AG10803 (cell line): ENCODE measurements at places on chromosomes 11 and 22.
A peak's percentile ranks its signal among the peaks of the same experiment; 100 is the strongest.

DNA sequence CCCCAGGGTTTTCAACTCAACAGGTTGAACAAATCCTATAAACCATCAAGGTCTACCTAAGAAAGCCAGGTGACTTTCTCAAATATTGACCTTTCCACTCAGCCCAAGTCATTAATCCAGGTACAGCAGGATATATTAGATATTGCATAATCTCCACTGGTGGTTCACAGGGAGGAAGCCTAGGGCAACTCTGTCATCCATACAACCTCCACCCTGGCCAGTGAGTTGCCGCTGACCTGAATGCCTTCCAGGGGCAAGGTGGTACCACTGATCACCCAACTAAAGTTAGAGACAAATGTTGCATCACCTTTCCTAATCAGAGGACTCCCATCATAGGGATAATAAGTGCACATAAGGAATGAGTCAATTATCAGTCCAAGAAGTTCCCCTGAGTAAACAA lies 22.9 kb downstream of the GUCD1 start:
- no peak for DNase-seq

DNA sequence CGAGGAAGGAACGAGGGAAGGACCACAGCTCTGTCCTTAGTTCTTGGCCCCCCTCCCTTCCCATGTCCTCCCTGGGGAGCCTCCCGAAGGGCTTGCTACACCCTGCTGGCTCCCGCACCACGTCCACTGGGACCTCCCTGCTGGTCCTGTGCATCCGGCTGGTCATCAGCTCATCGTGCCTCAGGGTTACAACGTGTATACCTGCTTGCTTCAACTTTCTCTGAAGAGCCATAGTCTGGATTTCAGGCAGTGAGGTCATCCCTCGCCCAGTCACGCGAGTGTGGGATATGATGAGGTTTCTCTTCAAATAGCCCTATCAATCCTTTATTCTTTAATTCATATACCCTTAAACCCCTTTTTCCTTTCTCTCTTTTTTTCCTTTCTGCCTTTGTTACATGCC lies 21.5 kb upstream of the CECR2 start:
- no peak for DNase-seq

- DNase-seq: no peak
These were observed 5.8 kb downstream of the PKP3 start for GRCh38 chr11:399731-400211.

GRCh38 chr11:67646535-67647336 lies 3.8 kb downstream of the ACY3 start:
- no peak for DNase-seq

DNA sequence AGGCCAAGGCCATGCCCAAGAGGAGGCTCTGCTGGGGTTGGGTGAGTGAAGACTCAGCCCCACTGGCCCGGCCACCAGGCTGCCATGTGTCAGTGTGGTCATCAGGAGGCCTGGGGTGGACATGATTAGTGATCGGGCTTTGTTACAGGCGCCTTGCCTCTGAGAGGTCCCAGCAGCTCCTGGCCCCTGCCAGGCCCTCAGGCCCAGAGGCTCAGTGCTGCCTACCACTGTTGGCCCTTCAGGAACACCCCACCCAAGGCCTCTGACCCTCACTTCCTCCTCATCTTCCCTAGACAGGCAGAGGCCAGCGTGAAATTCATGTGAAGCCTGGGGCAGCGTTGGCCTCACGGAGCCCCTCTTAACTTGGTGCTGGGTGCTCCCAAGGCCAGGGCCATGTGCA lies 2.2 kb downstream of the MRPL23 start:
- no peak for DNase-seq

GRCh38 chr11:77191429-77191822 lies 63.4 kb downstream of the MYO7A start:
- no peak for DNase-seq

DNA sequence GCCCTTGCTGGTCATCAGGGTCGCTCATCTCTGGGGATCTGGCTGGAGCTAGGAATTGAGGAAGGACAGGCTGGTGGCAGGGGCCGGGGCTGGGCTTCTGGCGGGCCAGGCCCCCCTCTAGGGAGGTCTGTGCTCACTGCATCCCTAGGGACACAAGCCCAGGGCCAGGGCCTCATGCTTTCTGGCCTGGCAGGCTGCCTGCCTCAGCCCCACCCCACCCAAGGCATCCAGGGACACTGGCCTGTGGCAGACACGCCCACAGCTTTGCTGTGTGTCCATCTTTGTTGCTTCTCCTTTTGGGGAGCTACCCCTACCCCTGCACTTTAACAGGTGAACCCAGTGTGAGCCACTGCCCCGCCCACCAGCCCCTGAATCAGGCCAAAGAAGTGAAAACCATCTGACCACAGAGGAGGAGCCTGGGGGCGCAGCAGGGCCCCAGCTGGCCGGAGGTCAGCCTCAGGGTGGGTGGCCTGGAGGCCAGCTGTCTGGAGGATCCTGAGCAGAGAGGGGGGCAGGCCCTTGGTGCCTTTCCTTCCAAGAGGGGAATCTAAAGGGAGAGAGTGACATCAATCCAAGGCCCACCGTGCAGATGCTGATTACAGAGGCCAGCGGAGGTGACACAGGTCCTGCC lies 26.8 kb upstream of the CELSR1 start:
- no peak for DNase-seq

DNA sequence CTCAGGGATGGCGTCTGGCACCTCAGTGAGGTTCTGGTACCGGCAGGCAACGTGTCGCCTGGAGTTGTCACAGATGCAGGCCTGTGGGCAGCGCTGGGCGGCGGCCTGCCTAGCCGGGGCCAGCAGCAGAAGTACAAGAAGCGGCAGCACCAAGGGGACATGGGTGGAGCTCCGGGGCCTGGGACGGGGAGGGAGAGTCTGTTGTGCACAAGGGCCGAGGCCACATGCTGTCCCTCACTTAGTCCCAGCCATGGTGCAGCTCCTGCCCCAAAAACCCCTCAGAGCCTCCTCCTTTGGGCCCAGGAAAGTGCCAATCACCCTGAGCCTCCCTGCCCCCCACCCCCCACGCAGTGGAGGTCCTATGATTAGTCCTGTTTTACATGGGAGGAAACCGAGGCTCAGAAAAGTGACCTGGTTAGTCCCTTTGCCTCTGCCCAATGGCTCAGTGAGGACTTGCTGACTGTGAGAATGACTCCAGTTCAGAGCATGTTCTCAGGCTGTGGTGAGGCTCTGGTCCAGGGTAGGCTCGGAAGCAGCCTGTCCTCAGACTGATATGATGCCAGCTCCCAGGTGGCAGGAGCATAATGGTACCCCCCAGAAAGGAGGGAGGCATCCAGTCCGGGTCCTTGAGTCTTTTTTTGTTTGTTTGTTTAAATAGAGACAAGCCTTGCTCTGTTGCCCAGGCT lies 1.1 kb downstream of the CHADL start:
- no peak for DNase-seq

GRCh38 chr11:18285841-18286240 lies 19.8 kb downstream of the SAA1 start:
- no peak for DNase-seq

DNA sequence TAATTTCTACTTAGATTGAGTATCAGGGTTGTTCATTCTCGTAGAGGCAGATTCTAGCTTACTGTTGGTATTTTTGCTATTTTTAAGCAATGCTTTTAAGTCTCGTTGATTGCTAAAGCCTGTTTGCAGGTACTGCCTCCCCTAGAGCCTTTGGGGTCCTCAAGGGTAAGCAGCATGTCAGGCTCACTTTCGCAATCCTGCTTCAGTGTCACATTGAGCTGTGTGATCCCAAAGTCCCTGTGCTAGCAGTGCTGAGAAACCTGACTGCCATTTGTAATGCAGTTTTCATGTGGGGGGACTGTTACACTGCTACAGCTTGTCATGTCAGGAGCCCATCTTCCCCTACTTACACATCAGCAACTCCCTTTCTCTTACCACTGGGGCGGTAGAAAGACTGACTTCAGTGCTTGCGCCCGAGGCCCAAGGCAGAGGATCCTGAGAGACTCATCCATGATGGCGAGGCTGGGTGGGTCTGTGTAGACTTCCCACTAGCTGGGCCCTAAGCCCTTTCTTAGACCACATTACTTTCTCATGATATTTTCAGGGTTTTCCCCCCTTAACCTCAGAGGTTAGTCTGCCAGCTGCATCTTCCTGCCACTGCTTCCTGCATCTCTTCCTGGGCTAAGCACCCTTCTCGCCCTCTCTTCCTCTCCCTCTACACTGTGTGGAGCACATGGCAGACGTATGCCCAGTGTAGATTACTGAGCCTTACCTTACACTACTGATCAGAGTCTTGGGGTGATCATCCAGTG lies 40.8 kb upstream of the ST14 start:
- DNase-seq: no peak

- DNase-seq: peak; percentile 76
These were observed 435.1 kb upstream of the DDI1 start for GRCh38 chr11:103601225-103601846.

GRCh38 chr22:22879675-22880155 lies 7.9 kb upstream of the IGLL5 start:
- DNase-seq: no peak

DNA sequence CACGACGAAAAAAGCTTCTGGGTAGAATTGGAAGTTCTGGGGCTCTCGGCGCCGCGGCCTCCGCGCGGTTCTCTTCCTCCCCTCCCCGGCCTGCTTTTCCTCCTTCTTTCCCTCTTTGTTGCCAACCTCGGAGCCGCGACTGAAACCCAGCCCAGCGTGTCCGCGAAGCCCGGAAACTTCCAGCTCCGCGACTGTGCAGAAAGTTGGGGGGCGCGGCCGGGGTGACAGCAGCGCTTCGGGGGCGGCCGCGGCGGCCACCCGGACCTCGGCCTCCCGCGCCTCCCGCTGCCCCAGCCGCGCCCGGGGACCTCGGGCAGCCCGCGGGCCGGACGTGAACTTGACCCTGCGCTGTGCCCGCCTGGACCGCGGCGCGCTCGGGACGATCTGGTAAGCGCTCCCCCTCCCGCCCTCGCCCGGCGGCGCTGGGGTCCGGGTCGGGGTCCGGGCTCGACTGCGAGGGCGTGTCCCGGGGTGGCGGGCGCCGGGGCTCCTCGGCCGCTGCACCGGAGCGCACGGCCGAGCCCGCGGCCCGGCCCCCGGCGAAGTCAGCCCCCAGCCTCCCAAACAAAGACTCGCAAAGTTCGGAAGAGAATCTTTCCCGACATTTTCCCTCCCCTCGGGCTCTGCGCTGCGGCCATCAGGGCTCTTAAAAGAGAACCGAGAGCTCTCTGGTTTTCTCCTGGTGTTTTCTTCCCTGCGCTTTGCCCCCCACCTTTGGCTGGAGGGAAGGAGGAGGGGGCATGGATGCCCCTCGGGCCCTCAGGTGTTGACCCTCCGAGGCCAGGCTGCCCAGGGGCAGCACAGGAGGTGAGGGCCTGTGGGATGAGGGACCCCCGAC lies 67.9 kb upstream of the WNT7B start:
- no peak for DNase-seq

DNA sequence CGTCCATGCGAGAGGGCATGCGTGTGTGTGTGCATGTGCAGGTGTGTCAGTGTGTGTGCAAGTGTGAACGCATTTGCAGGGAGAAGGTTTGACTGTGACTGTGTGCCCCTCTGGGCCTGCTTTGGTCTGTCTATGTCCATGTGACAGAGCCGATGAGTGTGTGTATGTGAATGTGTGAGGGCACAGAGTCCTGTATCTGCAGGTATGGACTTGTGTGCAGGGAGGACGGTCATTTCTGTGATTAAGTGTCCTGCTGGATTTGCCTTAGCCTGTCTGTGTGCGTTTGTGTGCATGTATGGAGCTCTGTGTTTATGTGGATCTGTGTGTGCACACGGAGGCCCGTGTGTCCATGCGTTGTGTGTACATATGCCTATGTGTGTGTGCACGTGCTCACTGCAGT lies 5.4 kb downstream of the EMID1 start:
- no peak for DNase-seq

- peak; percentile 89 for DNase-seq
These were observed 14.7 kb downstream of the GATD1 start for GRCh38 chr11:762421-763072.

- DNase-seq: no peak
These were observed 17.5 kb downstream of the NUP50 start for GRCh38 chr22:45181240-45181639.

- DNase-seq: peak; percentile 21
These were observed 32.7 kb downstream of the ZNF143 start for GRCh38 chr11:9493492-9493891.

GRCh38 chr11:66142370-66143263 lies 72.5 kb downstream of the PACS1 start:
- peak; percentile 40 for DNase-seq

DNA sequence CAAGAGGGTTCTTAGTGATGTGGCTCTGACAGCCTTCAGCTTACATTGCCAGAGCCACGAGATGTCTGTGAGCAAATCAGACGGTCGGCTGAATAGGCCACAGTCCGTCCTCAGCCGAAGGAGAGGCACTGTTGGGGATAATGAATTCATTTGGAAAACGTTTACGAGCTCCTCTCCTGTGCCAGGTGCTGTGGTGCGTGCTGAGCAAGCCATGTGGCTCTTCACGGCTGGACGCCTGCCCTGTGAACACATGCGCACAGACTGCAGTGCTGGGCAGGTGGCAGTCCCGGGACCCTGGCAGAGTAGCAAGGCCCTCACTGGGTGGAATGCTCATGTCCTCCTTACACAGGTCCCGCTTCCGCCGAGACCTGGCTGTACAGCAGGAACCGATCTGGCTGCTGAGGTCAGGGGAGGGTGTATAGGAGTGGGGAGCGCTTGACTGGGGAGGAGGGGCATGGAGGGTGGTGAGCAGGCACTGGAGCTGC lies 6.8 kb downstream of the TBC1D22A start:
- DNase-seq: no peak

DNA sequence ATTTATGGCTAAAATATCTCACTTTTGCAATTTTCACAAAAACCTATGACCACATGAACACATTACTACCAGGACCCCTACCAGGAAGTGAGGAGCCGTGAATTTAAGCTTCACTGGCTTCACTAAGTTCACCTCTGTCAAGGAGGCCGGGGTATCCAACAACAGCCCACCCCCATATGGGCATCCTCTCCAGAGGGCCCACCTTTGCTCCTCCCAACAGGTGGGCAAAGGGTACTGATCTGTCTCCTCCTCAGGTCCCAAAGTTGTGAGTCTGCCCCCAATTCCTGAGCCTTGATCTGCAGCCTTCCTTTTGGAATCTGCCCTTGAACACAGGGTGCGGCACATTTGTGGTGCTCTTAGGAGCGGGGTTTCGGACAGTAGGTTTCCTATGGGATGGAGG lies 66.9 kb downstream of the OTOG start:
- DNase-seq: no peak

DNA sequence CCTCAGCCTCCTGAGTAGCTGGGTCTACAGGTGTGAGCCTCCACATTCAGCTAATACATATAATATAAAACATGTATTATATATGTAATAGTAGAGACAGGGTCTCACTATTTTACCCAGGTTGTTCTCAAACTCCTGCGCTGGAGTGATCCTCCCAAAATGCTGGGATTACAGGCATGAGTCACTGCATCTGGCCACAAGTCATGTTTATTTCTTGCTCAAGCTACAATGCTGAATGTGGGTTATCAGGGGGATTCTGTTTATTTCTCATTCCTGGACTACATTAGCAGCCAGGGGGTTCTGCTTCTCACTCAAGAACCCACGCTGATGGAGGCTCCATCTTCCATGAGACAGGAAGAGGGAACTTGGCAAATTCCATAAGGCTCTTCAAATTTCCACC lies 24.8 kb downstream of the FOLR3 start:
- no peak for DNase-seq

DNA sequence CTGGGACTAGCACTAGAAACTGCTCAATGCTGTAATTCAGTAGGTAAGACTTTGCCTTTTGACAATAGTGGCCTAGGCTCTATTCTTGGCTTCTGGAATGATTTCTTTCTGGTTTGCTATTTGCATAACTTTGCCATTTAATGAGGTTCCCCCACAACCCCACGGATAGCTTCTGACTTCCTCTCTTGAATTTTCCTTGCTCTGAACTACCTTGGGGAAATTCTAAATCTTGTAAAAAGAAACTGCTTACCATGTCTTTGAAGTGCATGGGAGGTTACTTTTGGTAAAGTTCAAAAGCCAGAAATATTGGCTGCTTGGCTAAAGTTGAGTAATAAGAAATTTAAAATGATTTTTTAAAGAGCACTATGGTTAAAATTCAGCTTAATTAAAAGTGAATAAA lies 35.3 kb downstream of the CARD18 start:
- no peak for DNase-seq
